ENCODE measurements at places on chromosomes 1 and 21.

- no peak for DNase-seq
These were observed 25.8 kb downstream of the COL18A1 start for GRCh38 chr21:45430521-45431501.

- no peak for DNase-seq
These were observed 165.3 kb upstream of the SYT6 start for GRCh38 chr1:114318961-114319360.

GRCh38 chr1:233143241-233143640 lies 152.3 kb downstream of the PCNX2 start:
- no peak for DNase-seq

- no peak for DNase-seq
These were observed 15.3 kb upstream of the TMCO2 start for GRCh38 chr1:40232444-40232843.

DNA sequence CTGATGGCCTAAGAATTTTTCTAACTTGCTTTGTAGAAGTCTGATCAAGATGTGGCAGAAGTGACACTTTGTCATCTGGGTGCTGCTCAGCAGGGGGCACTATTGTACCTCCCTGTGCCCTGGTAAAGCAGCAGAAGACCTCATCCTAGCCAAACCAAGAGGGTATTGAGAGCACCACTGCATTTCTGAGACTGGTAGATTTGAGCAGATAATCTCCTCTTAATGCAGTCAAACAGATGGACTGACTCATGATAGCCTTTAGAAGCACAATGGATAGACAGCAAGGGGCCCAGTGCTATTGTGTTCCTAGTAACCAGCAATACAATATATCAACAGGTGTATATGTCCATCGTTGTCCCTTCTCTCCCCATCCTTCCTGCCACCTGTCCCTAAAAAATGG lies 5.7 kb downstream of the TPM3 start:
- DNase-seq = no peak

DNA sequence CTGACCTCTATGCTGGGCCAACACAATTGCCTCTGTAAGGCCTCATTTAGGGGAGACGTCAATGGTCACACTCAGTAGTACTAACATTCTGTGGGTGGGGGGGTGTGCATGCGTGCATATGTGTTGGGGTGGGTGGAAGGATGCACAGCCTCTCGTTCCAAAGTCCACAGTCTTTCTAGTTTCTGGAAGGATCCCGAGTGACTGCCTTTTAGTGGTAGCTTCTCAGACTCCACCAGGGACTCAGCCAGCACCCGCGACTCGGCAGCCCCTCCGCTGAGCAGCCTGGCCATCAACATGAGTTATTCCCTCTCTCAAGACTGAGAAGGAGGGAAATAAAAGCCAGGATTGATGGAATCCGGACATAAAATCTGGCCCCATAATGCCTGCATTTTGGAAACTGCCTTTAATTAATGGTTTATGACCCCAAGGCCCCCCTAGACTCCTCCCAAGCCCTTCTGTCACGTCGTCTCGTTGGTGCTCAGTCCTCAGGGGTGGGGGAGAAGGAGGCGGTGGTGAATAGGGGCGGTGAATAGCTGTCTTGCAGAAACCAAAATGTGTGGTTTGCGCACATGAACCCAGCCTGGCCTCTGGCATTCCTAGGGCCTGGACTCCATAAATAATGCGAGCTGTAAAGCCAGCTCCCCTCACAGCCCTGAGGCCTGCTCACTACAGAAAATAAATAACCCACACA lies 65.1 kb upstream of the TMEM51 start:
- no peak for DNase-seq

GRCh38 chr1:22056936-22057335 lies 4.4 kb downstream of the CDC42 start:
- DNase-seq = no peak

GRCh38 chr1:59672851-59673572 lies 141.7 kb upstream of the HOOK1 start:
- no peak for DNase-seq

DNA sequence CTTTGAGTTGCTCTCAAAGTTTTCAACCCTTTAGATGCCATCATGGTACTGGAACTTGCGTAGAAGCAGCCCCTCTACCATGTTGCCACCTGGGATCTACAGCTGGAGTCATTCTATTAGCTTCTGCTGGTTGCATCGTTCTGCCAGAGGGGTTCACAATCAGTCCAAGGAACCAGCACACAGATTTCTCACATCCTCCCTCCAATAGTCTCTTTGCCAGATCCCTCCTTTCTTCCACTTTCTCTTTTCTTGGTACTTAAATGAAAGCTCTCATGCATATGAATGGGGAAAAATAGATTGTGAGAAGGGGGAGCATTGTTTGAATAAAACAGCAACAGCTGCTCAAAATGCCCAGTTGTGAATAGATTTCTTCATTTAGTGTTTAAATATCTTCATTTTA lies 4.2 kb upstream of the C8A start:
- no peak for DNase-seq

GRCh38 chr1:200512191-200512590 lies 102.4 kb upstream of the ZNF281 start:
- DNase-seq = no peak

GRCh38 chr1:51986718-51987117 lies 3.8 kb downstream of the RAB3B start:
- no peak for DNase-seq
